ENCODE measurements at places on chromosomes 4 and X. TPM values are rescaled to one million over a fixed set of nuclear protein-coding genes. Genes with fewer than 3 reads are reported as not detected.

DNA sequence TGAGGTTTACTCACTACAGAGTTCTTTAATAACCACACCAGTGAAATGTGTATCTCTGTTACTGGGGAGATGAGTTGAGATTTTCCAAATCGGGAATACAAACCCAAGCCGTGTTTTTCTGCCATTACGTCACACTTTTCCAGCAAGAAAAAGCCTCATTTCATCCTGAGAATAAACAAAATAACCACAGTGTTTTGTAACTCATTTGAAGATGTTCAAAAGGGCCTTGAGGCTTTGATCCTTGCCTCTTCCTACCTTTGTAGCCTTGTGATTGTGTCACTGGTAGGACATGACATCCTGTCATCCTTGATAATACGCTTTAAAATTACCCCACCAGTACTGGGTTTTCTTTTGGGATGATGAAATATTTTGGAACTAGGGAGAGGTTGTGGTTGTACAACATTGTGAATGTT, 2.9 kb downstream of the USP11 start:
- DNase-seq, result no peak

DNA sequence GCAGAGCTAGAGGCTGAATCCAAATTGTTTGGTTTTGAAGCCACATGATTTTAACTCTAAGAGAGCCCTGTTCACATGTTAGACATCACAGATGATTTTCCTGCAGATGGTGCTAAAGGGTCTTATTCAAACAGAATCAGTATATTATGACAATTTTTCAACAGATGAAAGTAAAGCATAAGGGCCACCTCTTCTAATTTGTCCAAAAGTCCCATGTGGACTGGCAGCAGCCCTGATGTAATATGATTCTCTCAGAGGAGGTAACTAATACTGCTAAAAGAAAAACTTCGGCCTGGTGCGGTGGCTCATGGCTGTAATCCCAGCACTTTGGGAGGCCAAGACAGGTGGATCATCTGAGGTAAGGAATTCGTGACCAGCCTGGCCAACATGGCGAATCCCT, 26.0 kb upstream of the SETD7 start:
- DNase-seq, result no peak

DNA sequence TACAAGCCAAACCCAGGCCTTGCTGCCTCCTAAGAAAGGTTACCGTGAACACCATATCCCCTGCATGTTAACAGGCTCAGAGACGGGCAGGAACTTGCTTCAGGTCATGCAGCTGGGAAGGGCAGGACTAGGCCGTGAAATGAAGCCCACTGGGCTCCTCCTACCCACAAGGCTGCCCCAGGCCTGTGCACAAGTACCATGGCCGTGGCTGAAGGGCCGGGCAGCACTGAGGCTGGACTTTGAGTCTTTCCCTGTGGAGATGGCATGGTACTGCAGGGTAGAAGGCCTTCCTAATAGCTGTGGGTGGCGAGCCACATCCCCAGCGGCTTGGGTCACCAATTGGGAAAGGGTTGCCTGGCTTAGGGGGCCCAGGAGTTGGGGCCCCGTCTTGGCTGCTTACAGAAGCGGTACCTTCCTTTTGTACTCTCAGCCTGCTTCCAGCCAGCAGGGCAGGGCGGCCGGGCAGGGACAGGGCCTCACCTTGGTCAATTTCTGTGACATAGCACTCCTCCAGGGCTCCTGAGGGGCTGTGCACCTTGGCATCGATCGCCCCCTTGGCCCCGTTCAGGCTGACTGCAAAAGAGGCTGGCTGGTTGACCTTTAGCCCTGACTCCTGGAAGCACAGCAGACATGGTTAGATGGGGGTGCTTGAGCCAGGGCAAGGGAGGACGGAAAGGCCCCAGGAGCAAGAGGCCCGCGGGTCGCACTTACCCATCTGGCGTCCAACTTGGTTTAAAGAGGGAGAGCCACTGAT, 23.8 kb downstream of the FLNA start:
- no peak for DNase-seq

DNA sequence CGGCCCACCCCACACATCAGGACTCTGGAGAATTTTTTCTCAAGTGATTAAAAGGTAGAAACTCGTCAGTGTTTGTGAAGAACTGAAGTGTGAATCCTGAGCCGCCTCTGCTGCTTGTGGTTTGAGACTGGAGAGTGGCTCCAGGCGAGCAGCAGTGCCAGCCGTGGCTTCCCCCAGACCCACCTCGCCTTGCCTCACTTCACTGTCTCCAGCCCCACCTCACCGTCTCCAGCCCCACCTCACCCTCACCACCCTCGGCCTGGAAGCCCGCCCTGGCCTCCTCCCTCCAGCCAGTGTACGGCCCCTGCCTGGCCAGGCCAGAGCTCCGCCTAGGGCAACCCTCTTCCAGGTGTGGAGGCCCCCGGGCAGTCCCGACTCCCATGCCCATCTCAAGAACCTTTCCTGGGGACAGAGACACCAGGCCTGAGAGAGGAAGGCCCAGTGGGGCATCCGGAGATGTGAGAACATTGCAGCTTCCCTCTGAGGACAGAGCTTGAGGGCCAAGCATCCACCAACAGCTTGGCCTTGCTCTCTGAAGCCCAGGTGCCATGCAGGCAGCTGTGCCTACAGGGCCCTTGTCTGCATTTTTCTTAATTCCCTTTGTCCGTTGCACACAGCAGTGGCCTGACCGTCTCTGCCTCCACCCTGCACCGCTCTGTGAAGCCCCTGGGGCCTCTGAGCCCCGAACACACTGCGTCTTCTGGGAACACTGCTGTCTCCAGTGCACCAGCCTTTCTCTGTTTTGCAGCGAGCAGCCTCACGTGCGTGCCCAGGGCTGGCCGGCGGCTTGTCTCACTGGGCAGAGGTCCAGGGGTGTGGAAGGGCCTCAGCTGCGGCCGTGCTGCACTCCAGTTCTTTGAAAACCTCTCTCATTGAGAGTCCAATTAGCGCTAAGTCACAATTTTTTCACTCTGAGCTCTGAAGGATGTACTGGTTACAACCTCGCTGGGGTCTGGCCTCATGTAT, 13.8 kb downstream of the SH3BP2 start:
- DNase-seq, result peak; percentile 87

GRCh38 chr4:40848251-40848650, 98.5 kb downstream of the NSUN7 start:
- no peak for DNase-seq

CD40LG gene
- total RNA-seq, result not detected

SMIM10 gene
- total RNA-seq, result 17.0 TPM

P2RY8 gene
- total RNA-seq, result 2.8 TPM

- DNase-seq, result no peak
Measured at GRCh38 chr4:40311811-40312346, 23.3 kb upstream of the CHRNA9 start.

GRCh38 chr4:54937501-54937900, 187.9 kb downstream of the KDR start:
- no peak for DNase-seq

DNA sequence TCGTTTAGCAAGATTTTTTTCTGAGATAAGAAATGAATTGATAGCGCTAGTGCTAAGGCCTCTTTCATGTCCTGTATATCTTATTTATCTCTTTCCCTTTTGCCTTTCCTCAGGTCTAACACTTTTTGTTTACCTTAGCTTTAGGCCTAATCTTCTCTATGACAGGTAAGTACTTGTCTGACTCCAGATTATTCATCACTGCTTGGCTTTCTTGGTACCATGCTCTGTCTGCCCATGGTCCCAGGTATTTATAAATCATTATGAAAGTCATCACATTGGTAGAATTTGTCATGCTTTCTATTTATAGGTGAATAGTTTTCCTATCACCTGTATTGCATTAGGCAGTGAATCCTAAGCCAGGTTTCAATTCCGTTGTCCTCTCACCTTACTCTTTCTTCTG, 99.5 kb upstream of the CTSO start:
- no peak for DNase-seq

DNA sequence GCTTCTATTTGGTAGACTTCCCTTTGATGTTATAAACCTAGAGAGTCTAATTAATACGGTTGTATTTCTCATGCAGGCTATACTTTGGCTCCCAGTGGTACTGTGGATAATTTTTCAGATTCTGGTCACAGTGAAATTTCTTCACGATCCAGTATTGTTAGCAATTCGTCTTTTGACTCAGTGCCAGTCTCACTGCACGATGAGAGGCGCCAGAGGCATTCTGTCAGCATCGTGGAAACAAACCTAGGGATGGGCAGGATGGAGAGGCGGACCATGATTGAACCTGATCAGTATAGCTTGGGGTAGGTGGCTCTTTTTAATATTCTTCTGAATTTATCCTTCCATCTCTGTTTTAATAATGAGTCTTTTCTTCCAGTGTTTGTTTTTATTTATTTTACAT, 249.7 kb downstream of the RAPGEF2 start:
- DNase-seq, result no peak

DNA sequence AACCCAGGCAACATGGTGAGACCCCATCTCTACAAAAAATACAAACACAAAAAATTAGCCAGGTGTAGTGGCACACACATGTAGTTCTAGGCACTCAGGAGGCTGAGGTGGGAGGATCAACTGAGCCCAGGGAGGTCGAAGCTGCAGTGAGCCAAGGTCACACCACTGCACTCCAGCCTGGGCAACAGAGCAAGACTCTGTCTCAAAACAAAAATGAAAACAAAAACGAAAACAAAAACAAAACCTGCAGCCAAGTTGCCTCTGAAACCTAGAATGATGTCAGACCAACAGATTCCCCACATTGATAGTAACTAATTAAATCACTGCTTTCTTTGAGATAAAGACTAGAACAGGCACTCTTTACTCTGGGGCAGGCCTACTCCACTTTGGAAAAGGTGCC, 104.5 kb downstream of the AMELX start:
- DNase-seq, result no peak

DNA sequence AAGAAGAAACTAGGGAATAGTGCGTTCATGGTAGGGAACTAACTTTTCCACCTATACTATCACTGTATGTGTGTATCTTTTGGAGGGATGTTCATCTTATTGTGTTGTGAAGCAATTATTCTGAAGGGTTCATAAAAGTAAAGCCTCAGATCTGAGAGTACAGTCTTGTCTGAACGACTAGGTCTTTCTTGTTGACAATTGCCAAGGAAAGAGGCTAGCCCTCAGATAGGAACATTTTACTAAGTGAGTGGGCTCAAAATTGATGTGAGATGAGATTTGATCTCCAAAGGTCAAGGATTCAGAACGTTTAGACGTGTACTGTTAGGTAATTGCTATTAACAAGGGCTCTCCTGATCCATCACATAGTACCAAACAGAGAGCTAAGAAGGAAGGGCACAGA, 15.2 kb upstream of the CNOT6L start:
- DNase-seq, result no peak

DNA sequence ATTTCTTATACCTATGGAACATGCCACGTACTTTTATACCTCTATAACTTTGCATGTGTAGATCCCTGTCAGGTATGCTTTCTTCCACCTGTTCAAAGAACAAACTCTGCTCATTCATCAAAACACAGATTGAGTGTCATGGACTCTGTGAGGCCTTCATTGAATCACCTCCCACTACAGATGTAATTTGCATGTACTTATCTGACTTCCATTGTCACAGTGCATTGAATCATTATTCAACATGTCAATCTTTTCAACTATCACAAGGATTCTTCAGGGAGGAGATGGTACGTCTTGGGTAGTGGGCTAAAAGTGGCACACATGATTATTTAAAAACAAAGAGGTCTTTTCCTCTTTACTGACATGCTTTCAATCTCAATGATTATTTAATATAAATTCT, 24.1 kb downstream of the SPOCK3 start:
- no peak for DNase-seq

GRCh38 chr4:110631584-110632505, 9.0 kb upstream of the PITX2 start:
- DNase-seq, result peak; percentile 88

DNA sequence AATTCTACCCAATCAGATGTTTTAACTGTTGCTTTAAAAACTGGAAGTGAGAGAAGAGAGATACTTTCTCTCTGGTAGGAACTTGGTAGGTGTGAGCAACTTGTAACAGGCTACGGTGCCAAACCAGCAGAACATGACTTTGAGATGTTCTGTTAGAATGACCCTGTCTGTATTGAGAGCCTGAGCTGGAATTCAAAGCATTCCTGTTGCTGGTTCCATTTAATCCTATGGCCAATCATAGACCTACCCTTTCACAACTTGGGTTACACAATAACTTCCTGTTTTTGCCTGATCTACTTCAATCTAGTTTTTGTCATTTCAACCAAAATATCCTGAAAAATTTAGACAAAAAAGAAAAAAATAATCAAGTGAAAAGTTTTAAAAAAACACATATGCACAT, 1.7 kb upstream of the PRRG1 start:
- DNase-seq, result no peak

GRCh38 chr4:177860171-177860570, 417.9 kb upstream of the AGA start:
- no peak for DNase-seq

PRDM5 gene
- 19.4 TPM for total RNA-seq

PLXNB3 gene
- 16.8 TPM for total RNA-seq

GRCh38 chr4:42404001-42404400, 6.7 kb downstream of the SHISA3 start:
- DNase-seq, result no peak

- DNase-seq, result no peak
Measured at GRCh38 chr4:139740121-139740520, 74.5 kb downstream of the MGST2 start.

Data from posterior vena cava (tissue), 2 donors.